ENCODE measurements at places on chromosomes 5 and 9.

DNA sequence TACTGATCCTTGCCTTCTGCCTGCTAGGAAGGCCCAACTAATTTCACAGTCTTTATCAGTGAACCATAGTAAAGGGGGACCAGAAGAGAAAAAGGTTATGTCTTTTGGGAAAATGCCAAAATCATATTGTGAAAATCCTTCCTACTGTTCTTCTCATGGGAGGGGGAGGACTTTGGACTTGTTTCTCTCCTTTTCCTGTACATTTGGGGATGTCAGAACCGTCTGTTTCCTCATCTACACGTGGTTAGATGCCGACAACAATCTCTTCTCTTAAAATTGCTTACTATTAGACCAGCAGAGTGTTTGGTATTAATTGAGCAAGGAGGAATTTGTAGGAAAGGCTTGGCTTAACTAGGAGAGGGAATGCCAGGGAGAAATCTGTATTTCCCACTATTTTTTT, 77.2 kb downstream of the TMC1 start:
- no peak for DNase-seq

DNA sequence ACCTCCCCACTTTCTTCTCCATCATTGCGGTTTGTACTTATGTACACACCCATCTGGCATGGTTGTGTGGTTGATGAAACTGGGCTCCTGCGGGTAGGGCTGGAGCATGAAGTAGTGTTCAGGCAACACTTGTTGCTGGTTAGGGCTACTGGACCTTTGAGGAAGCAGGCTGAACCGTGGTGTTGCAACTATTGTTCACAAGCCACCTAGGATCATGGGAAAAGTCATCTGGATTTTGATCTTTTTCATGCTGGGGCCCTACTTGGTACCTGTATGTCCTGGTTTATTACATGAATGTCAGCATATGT, 40.1 kb upstream of the TIFAB start:
- no peak for DNase-seq

DNA sequence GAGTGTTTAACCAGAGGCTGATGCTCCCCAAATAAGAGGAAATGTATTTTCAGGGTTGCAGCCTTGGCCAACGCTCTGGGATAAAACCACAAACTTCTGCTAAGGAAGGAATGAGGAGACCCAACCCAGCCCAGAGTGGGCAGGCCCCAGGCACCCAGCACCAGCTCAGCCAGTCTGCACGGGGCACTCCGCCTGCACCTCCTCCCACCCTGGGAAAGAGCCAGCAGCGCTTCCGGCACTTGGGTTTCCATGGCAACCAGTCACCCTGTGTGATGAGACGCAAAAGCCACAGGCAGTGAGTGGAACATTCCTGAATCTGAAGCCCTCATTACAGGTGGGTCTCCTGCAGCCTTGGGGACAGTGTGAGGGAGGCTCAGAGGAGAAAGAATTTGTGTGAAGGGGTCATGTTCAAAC, 85.2 kb upstream of the ZBTB43 start:
- peak; percentile 74 for DNase-seq

DNA sequence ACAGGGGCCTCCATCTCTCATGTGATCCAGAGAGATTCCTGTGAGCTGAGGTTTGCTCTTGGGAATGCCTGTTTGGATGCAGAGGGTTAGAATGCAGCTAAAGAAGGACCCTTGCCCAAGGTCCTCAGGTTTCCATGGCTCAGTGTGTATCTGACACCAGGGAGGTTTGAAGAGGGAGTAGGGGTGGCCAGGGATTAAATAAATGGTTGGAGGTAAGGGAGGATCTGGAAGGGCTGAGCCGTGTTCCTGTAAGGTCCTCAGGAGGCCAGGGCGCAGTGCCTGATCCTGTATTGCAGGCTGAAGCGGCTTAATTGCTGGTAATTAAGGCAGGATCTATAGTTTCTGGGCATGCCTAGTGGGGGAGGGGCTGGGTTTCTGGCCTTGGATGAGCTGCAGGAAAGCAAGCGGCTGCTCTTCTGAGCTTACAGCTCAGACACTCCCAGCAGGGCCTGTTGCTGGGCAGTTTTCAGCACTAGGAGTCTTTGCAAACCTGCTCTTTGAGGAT, 41.5 kb upstream of the MAP1B start:
- no peak for DNase-seq

DNA sequence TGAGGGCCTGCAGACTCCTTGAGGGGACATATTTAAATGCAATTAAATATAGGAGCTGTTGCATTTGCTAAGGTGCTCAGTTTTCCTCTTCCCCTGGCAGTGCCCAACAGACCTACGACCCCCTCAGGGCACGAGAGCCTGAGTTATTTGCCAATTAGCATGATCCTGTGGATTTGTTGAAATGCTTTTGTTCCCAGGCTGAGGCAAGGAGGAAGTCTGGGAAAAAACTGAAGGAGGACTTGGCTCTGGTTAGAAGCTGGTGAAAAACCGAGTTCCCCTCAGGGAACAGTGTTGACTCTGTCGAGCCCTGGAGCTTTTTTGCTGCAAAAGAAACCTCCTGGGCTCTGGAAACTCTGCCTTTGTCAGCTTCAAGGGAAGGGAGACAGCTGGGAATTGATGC, 103.6 kb upstream of the SHB start:
- no peak for DNase-seq

- no peak for DNase-seq
Observed at GRCh38 chr5:1915316-1915715, 32.6 kb upstream of the IRX4 start.

- no peak for DNase-seq
Observed at GRCh38 chr5:141430332-141431113, at the start of gene PCDHGA12. PCDHGA12 (plus strand) TSS chr5:141430507; CDS start chr5:141430760, 253 bp downstream.

GRCh38 chr5:98994611-98995010, 65.8 kb upstream of the CHD1 start:
- no peak for DNase-seq

GRCh38 chr5:61228691-61229280, 66.5 kb upstream of the SMIM15 start:
- DNase-seq = no peak

GRCh38 chr5:168176251-168176650, 115.2 kb upstream of the WWC1 start:
- no peak for DNase-seq

DNA sequence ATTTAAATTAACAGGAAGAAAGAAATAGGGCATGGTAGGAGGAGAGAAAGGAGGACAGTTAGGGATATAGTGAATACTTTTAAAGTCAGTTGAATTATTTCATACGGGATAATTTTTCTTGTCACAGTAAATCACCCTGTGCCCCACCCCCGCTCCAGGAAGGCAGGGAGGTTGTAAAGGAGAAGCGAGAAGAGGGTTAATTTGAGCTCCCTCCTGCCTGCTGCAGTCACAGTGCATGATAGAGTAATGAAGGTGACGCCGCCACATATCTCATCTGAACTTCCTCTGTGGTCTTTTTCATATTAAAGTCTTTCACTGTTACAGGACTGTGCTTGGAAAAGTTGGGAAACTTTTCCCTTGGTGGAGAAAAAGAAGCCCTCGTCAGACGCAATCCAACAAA, 896 bp upstream of the PCSK5 start:
- no peak for DNase-seq

GRCh38 chr9:116939614-116940013, 252.5 kb downstream of the TRIM32 start:
- DNase-seq = no peak

GRCh38 chr9:127264462-127265219, at the start of gene GARNL3:
GARNL3 (plus strand) TSS chr9:127264774; CDS start chr9:127264878, 104 bp downstream.
- DNase-seq = no peak

DNA sequence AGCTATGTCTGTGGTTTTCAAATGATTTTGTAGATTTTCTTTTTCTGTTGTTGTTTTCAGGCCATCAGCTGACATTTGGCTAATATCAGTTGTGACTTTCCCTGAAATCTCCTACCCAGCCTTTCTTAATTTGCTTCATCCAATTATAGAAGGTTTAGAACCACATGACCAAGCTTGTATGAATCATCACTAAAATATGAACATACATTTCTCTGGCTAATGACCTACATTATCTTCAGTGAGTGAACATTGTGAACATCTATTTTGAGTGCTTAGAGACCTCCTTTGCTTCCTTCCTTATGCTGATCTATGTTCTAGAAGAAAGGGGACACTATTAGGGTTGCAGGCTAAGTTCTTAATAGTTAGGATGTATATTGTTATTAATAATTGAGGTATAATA, 532.5 kb downstream of the RAB3C start:
- no peak for DNase-seq

DNA sequence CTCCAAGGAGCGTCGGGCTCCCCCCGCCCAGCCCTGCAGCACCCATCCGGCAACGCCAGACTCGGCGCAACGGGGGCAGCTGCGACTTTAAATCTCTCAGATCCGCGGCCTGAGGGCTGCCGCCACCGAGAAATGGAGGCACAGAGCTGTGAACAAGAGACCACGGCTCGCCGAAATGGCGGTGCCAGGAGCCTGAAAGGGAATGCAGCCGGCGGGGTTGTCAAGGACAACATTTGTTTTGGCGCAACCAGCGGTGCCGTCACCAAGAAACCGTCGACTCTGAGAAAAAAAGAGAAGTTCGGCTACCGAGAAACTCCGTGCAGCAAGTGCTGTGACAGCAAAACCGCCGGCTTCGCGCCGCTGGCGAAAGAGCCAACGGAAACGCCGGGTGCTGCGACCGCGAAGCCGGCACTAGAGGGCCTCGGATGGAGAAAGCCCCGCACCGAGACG, 2.1 kb upstream of the ANXA2R start:
- DNase-seq = peak; percentile 74

DNA sequence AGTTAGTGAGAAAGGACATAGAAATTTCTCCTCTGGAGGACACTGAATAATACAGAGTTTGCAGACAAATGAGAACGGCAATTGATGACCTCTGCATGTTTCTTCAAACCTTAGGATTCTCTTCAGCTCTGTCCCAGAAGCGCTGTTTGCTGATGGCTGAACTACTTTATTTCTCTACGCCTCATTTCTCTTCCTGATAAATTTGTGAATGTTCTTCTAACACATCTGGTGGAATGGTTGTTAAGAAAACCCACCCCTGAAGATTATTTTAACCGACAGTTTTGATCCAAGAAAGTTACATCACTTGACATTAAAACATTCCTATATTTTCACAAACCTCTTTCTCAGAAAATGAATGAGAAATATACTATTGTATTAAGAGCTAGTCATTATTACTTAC, 1150.6 kb downstream of the DTWD2 start:
- no peak for DNase-seq

GRCh38 chr5:60184606-60185005, 291.1 kb upstream of the PDE4D start:
- no peak for DNase-seq

- DNase-seq = no peak
Observed at GRCh38 chr5:159442206-159442850, 112.0 kb upstream of the IL12B start.

GRCh38 chr5:8068078-8068477, 199.1 kb downstream of the MTRR start:
- no peak for DNase-seq

- DNase-seq = peak; percentile 82
Observed at GRCh38 chr9:128863647-128864046, 18.1 kb downstream of the KYAT1 start.

- DNase-seq = no peak
Observed at GRCh38 chr5:52811067-52811749, 23.5 kb downstream of the ITGA1 start.

- DNase-seq = no peak
Observed at GRCh38 chr9:114496011-114496410, 9.3 kb downstream of the WHRN start.

DNA sequence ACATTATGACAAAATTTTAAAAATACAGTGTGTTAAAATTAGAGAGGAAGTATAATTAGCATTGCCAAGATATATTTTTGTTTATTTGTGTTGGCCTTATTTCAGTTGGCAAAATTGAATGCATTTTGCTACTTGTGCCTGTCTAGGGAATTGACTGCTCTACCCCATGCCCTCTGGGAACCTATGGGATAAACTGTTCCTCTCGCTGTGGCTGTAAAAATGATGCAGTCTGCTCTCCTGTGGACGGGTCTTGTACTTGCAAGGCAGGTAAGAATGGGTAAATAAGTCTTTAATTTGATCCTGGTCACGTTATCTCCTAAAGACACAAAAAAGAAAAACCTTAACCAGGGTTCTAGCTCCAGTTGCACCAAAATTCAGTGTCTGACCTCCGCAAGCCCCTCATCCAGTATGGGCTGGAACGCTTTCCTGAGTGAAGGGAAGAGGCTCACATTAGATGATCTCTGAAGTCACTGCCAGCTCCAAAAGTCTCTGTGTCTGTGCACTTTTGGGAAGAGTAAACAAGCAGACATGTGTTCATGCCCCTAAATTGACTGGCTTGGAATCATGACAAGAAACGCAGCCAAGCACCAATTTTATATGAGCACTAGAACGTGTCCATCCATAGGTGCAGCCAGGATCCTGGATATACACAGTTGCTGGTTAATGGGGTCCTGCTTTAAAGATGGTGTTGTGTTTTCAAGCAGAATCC, 98.3 kb upstream of the PRRC1 start:
- no peak for DNase-seq

GRCh38 chr5:156835905-156836304, 14.2 kb upstream of the PPP1R2B start:
- DNase-seq = no peak

DNA sequence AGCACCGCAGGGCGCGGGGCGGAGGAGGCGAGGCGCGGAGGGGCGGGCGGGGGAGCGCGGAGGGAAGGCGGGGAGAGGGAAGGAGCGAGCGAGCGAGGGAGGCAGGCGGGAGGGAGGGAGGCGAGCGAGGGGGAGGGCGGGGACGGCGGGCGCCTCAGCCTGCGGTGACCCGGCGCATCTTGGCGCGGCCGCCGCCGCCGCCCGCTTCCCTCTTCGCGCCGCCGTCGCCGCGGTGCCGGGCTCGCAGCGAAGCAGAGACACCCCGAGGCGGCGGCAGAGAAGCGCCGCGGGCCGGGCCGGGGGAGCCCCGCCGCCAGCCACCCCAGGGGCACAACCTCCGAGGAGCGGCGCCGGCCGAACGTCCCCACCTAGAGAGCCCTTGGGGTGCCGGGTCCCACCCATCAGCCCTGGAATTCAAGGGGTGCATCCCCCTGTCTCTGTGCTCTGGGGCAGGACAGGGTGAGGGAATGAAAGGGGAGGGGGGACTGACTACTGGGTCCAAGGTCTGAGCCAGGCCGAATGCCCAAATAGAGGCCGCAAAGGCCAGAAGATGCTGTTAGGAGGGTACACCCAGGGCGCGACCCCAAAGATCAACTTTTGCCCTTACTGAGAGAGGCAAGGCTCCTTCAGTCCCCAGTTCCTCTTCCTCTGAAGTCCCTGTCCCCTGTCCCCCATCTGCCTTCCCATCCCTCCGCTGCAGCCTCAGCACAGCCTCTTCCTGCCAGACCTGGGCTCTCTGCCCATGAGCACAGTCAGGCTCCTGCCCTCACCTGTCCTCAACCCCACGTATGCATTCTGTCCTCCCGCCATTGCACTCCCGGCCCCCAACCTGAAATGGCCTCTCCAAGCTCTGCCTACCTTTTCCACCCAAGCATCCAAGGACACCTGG, at the start of gene ADAMTS2:
TSS of gene ADAMTS2 (minus strand) at position 29 of the 889 bp plus-strand sequence. CDS start 133 bp downstream, outside the sequence.
- DNase-seq = no peak

DNA sequence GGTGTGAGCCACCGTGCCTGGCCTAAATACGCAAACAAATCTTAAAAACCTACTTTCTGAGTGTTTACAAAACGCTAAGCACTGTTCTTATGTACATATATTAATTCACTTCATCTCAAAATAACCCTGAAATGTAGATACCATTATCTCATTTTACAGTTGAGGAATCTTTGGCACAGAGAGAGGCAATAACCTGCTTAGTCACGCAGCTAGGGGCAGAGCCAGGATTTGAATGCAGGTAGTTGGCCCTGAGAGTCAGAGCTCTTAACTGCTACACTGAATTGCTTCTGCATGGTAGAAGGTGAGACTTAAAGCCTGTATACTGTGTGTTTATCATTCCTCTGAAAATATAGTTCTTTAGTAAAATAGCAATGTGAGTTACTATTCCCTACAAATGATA, 21.9 kb downstream of the ARHGEF37 start:
- no peak for DNase-seq
